ENCODE measurements at places on chromosomes 4 and X.
A peak's percentile ranks its signal among the peaks of the same experiment; 100 is the strongest.

- DNase-seq = no peak
Observed at GRCh38 chr4:104465619-104466018, 29.1 kb downstream of the CXXC4 start.

DNA sequence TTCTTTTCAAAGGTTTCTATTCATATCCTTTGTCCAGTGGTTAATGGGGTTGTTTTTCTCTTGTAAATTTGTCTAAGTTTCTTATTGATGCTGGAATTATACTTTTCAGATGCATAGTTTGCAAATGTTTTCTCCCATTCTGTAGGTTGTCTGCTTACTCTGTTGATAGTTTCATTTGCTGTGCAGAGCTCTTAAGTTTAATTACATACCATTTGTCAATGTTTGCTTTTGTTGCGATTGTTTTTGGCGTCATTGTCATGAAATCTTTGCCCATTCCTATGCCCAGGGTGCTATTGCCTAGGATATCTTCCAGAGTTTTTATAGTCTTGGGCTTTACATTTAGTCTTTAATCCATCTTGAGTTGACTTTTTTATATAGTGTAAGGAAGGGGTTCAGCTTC, 21.2 kb upstream of the UGT8 start:
- DNase-seq = no peak

- no peak for DNase-seq
Observed at GRCh38 chr4:7581477-7581876, 146.7 kb upstream of the PSAPL1 start.

- no peak for DNase-seq
Observed at GRCh38 chr4:21744046-21744445, 204.5 kb downstream of the KCNIP4 start.

DNA sequence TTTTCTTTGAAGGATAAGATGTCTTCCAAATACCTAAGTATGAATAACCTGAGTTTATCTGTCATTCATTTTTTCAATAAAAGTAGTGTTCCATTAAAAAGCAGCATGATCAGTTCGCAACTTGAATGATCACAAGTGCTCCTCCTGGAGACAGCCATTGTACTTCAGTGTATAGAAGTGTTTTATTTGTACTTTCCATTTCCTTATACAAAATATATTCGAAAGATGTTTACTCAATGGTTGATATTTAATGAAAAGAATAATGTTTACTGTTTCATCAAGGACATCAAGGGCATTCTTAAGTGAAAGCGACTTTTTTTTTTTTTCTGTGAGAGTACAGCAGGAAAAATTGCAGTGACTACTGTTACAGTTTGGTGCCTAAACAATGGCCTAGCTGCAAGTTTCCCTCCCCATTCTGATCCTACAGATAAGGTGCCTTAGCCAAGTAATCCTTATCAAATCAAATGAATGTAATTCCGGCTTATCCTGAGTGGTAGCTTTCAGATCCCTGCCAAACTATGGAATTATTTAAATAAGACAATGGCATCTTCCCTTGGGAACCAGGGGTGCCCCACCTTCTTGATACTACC, 69.0 kb upstream of the IL15 start:
- DNase-seq = no peak

DNA sequence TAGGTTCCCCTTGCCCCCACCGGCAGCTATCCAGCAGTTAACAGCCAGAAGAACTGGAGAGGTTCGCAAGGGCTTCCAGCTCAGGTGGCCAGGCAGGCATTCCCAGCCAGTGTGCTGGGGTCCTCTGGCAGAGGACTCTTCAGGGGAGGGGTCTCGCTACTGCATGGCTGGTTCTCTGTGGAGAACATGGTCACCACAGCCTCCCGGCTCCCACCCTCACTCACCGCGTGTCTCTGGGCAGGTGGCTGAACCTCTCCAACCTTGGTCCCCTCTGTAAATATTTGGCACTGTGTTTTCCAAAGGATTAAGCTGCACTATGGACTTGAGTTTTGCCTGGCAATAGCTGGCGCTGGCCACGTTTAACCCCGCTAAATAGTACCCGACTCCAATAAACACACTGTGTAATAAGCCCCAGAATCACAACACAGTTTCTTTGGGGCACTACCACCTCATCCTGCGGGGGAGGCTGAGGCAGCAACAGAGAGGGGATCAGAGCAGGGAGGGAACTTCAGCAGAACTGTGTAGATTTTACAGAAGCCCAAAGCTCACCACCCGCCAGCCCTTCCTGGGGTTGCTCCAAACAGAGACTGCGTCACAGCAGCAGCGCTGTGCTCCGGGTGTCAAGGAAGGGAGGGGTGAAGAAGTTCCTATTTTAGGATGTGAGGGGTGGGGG, 15.2 kb downstream of the BCOR start:
- DNase-seq = no peak

GRCh38 chrX:38577738-38578137, 16.4 kb downstream of the TSPAN7 start:
- no peak for DNase-seq

- no peak for DNase-seq
Observed at GRCh38 chrX:52277666-52278065, 91.2 kb upstream of the XAGE2 start.

GRCh38 chr4:55291227-55291640, 54.8 kb upstream of the SRD5A3 start:
- peak; percentile 53 for DNase-seq

DNA sequence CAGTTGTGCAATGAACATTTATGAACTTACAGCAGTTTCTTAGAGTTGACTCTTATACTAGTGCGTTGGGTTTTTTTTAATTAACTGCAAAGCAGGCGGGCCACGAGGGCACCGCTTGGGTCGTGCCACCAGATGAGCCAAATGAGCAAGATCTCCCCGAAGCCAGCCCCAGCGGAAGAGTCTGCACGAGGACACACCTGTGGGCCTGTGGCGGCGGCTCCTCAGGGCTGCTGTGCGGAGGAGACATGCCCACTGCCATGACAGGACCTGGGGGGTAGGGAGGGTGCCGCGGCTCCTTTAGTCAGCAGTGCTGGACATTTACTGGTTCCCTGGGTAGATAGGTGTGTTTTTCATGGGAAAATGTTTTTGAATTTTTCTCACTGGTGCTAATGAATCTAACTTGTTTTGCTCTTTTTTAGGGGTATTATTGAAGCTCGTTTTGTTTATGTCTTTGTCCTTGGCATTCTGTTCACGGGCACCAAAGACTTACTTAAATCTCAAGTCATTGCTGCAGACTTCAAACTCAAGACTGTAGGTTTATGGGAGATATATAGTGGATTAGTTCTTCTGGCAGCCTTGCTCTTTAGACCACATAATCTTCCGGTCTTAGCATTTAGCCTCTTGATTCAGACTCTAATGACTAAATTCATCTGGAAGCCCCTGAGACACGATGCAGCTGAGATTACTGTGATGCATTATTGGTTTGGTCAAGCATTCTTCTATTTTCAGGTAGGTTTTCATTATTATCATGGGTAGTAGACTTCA, 31.2 kb downstream of the PIGG start:
- no peak for DNase-seq

GRCh38 chrX:136597954-136598353, 50.0 kb upstream of the CD40LG start:
- no peak for DNase-seq

DNA sequence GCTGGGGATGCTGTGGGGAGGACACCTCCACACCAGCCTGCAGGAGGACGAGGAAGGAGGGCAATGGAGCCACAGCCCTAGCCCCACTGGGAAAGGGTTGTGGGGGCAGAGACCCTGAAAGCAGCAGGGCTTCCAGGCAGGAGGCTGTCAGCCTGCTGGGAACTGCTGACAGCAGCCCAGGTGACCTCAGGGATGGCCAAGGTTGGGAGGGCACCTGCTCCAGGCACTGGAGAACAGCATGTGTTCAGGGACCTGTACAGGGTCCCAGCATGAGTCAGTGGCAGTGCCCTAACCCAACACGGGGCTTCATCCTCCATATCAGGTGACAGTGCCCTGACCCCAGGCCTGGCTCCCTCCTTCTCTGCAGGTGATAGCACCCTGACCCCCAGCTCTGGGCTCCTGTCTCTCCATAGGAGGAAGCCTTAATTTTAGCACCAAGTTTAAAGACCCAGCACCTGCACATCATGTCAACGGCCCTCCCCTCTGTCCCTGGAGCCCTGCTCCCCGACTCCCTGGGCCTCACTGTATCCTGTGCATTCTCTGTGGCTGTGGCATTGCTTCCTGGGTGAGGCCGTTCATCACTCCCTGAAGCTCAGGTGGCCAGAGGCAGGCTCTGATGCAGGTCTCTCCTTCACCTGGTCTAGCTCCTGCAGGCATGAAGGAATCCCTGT, 66.3 kb downstream of the CRMP1 start:
- no peak for DNase-seq

Data from left cardiac atrium (tissue), 4 donors.